ENCODE measurements at places on chromosomes 5 and 9.

- no peak for DNase-seq
Measured at GRCh38 chr5:1561402-1561929, 37.7 kb upstream of the LPCAT1 start.

DNA sequence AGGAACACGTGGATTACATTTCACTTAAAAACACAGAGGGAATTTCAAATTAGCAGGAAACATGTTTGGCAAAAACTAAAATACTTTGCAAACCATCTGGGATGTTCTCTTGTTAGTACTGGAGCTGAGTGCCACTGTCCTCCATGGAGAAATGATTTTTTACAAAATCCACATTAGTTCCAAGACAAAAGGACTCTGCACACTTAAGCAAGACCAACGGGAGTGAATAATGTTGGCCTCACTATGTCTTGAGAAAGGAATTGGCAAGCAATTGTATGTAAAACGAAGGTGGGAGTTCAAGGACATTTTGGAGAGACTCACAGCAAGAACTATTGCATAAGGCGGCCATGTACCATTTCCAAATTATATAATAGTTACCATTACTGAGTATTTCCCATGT is 547.5 kb downstream of the EBF1 start:
- DNase-seq, result no peak

GRCh38 chr5:54009357-54009756 is 301.0 kb downstream of the ARL15 start:
- DNase-seq, result no peak

DNA sequence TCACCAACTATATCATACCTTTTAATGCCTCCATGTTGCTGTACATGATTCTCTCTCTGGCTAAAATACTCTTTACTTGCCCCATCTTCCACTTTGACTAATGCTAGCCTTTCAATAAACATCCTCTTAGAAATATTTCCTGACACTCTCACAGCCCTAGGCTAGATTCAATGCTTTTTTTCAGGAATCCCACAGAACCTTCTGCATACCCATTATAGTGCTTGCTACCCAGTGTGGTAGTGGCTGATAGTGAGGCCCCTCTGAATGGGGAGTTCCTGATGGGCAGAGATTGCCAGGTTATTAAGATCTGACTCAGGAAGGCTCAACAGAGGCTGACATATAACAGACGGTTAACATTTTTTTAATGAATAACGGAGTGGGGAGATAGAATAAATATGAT is 11.6 kb downstream of the SSBP2 start:
- no peak for DNase-seq

- peak; percentile 18 for DNase-seq
Measured at GRCh38 chr9:111597852-111598732, 1.4 kb downstream of the PTGR1 start.

DNA sequence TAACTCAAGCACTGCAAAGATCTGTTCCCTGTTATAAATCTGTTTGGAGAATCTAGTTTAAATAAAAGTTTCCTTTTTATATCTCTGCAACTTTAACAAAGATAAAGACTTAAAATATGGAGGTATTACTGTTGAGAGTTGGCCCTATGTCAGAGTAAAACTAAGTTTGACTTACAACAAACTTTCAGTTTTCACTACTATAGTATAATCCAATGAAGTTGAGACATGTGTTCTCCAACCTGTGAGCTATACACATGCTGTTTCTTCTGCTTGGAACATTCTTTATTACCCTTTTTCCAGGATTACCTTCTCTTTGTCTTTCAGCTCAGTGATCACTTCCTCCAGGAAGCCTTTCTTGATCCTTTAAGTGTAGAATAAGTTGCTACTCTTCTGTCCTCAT is 1109.3 kb downstream of the MAT2B start:
- no peak for DNase-seq

GRCh38 chr5:175713930-175714329 is 56.1 kb downstream of the HRH2 start:
- DNase-seq, result no peak

- DNase-seq, result no peak
Measured at GRCh38 chr5:80780024-80780423, 125.2 kb upstream of the DHFR start.

- no peak for DNase-seq
Measured at GRCh38 chr9:134807716-134808446, 72.7 kb upstream of the FCN2 start.

GRCh38 chr9:116686693-116687073 is 422 bp upstream of the TRIM32 start:
- DNase-seq, result no peak

Data from A172 (cell line).